ENCODE measurements at places on chromosomes 1 and 21. TPM values are rescaled to one million over a fixed set of nuclear protein-coding genes. Genes with fewer than 3 reads are reported as not detected.

Gene AIDA
- total RNA-seq, result 29.6 TPM

Gene CACNA1S
- total RNA-seq, result not detected

Gene E2F2
- 2.1 TPM for total RNA-seq

Gene TPTE
- not detected for total RNA-seq

Gene CFHR4
- total RNA-seq, result not detected

Gene RCOR3
- total RNA-seq, result 15.4 TPM

Gene CD1B
- not detected for total RNA-seq

Gene KAZN
- total RNA-seq, result 17.0 TPM

Gene C2CD4D
- total RNA-seq, result not detected

Gene FAM163A
- total RNA-seq, result not detected

Gene MT1HL1
- total RNA-seq, result not detected

Gene RGL1
- 2.0 TPM for total RNA-seq

Gene MNDA
- not detected for total RNA-seq

Gene WNT2B
- total RNA-seq, result 0.65 TPM

Gene CFAP126
- not detected for total RNA-seq

Gene PFDN2
- total RNA-seq, result 100 TPM

Gene FABP3
- total RNA-seq, result 0.42 TPM

Gene TGFB2
- total RNA-seq, result 1.2 TPM

Gene SELP
- not detected for total RNA-seq

Gene TFF3
- 9.6 TPM for total RNA-seq

Gene CAPN8
- not detected for total RNA-seq
